ENCODE measurements at places on chromosomes 6 and 20.

DNA sequence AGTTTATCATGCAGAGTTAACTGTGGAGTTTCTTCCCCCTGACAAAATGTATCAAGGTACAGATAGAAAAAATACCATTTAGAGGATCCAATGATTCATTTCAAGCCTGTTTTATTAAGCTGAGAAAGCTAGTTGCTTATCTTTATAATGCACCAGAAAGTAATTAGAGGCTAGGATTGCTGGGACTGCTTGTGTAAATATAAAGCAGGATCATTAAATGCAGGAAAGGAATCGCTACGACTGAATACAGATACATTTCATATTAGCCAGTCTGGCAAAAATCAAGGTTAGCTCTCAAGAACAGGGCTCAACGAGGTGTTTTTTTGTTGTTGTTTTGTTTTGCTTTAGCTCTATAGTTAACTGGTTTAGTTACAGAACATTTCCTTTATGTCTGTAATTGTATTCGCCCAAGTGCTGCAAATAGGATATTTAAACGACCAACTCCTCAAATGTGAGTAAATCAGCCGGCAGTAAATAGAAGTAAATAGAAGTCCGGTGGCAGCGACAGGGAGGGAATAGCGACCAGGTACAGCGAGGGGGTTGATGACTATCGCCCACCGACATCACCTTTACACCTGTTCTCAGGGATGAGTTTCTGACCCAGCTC lies 748 bp downstream of the UBE2J1 start:
- no peak for DNase-seq

GRCh38 chr6:69284176-69284730 lies 512.6 kb downstream of the LMBRD1 start:
- no peak for DNase-seq

- no peak for DNase-seq
These were observed 45.6 kb upstream of the AKIRIN2 start for GRCh38 chr6:87747646-87748045.

DNA sequence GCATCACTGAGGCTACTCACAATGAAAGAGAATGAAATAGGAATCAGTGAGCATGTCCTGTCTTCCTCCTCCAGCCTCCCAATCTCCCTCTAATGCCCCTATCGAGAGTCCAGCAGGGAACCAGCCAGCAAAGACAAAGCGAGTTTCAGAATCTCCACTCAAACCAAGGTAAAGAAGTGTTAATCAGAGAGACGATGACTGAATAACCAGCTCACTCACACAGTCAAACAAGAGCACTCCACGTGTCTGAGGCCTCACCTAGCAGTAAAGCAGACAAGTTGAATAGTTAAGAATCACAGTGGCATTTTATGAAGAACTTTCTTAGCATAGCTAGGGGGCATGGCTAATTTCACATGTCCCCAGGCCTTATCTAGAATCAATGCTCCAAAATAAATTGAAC lies 3.3 kb upstream of the TREM1 start:
- no peak for DNase-seq

- no peak for DNase-seq
These were observed 53.8 kb downstream of the PRND start for GRCh38 chr20:4775322-4776078.

- DNase-seq, result no peak
These were observed 24.5 kb upstream of the ULBP3 start for GRCh38 chr6:150093397-150093796.

DNA sequence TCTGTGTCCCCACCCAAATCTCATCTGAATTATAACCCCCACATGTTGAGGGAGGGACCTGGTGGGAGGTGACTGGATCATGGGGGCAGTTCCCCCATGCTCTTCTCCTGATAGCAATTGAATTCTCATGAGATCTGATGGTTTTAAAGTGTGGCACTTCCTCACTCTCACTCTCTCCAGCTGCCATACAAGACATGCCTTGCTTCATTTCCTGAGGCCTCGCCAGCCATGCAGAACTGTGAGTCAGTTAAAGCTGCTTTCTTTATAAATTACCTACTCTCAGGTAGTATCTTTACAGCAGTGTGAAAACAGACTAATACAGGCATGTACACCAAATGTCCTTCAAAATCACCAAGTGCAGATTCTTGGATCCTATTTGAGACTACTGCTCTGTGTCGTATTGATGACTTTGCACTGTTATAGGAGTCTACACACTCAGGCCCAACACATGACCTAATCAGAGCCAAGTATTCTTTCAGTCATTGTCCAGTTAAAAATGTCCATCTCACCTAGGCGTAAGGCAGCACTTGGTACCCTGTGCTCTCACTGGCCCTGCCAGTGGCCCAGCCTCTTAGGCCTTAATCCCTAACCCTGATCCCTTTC lies 52.8 kb upstream of the UST start:
- no peak for DNase-seq

DNA sequence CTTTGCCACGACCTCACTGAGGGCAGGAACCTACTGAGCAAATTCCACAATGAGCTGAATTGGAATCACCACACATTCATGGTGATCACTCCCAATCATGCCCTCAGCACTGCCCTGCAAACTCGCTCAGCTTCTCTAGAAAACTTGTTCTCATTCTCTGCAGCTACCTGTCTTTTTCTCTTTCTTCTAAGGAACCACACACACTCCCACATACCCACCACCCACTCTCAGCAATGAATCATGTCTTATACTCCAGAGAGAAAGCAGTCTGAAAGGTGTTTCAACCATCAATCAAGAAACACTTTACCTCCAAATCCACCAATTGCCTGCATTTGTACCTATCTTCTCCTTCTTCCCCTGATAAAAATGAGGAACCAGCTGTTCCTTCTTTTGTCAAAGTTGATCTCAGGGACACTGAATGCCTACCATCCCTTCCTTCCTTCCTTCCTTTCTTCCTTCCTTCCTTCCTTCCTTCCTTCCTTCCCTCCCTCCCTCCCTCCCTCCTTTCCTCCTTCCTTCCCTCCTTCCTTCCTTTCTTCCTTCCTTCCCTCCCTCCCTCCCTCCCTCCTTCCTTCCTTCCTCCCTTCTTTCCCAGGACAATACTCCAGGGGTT lies 84.6 kb upstream of the SGK1 start:
- no peak for DNase-seq

DNA sequence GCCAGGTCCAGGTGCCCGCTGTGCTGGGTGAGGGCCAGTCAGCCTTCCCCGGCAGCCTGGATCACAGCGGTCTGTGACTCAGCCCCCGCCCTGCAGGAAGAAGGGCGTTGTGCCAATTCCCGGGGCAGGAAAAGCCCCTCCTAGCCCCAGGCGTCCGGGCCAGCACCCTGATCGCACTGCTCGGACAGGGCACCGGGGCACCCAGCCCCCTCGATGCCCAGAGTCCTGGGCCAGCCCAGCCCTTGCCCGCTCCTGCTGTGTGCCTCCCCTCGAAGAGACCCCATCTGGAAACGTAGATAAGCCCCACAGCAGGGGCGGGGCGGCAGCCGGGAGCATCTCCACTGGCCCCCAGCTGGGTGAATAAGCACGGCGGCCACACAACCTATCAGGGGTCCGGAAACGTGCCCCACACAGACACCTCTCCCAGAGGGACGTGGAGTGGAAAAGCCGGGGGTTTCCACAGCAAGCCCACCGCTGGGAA lies 9.9 kb downstream of the LAMA5 start:
- no peak for DNase-seq

DNA sequence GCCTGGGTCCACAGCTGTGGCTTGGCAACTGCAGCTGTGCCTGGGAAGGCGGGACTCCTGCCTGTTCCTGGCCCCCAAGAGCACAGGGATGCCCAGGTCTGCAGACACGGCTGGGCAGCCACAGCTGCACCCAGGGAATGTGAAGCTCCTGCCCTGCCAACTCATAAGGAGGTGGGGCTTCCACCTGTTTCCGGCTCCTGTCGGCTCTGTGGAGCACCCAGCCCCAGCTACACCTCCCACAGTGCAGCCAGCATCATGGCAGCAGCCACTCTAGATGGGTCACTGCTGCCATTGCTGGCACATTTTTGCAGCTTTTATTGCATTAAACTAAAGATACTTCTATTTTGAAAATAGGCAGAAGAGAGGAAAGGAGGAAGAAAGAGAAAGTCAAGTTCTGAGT lies 207.9 kb downstream of the SAMD5 start:
- DNase-seq, result no peak

DNA sequence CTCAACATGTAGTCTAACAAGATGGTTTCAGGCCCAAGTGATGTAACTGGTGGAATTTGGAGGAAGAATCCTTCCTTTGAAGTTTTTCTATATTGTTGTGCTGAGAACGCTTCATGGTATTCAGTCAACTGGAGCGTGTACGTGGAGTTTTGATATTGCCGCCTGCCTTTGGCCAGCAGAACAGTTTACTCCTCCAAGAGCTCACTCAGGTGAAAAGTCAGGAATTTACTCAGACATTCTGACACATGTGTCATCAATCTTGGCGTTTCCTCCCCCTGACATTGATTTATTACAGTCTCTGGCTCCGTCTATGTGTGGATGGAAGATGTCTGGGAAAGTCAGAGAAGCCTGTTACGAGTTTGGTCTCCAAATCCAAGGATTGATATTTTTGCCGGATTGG lies 19.0 kb upstream of the TGM2 start:
- no peak for DNase-seq

- no peak for DNase-seq
These were observed 43.9 kb downstream of the FILIP1 start for GRCh38 chr6:75449630-75450206.

GRCh38 chr6:113258771-113259170 lies 598.4 kb upstream of the MARCKS start:
- DNase-seq, result no peak

DNA sequence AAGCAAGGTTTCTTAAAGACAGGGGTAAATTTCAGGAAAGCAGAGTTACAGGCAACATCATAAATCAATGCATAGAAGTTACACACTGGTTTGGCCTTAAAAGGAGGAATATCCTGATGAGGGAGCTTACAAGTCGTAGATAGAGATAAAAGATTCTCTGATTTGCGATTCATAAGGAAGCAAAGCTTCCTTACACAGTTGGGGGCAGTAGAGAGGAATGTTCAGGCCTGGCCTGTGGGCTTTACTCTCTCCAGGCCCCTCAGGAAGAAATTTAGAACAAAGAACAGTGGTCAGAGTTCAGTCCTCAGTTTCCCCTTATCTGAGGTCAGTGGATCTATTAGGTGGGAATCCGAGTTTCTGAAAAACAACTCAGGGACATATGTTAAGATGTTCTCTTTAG lies 19.3 kb downstream of the HLA-C start:
- no peak for DNase-seq

DNA sequence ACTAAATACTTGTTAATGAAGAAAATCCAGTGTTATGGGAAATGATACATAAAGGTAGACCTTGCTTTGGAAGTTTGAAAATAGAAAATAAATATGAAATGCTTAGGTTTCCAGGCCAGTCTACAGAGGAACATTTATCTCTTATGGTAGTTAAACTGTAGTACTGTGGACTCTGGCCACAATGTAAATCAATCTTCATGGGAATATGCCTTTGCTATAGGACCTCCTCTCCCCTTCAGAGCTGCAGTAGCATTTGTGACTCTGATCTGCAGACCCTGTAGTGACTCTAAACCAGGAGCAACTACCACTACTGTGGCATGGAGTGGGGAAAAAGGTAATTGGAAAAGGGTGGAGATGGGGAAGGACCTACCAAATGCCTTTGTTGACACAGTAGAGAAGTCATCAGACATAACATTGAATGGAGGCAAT lies 4.5 kb downstream of the HSPA1A start:
- DNase-seq, result no peak

DNA sequence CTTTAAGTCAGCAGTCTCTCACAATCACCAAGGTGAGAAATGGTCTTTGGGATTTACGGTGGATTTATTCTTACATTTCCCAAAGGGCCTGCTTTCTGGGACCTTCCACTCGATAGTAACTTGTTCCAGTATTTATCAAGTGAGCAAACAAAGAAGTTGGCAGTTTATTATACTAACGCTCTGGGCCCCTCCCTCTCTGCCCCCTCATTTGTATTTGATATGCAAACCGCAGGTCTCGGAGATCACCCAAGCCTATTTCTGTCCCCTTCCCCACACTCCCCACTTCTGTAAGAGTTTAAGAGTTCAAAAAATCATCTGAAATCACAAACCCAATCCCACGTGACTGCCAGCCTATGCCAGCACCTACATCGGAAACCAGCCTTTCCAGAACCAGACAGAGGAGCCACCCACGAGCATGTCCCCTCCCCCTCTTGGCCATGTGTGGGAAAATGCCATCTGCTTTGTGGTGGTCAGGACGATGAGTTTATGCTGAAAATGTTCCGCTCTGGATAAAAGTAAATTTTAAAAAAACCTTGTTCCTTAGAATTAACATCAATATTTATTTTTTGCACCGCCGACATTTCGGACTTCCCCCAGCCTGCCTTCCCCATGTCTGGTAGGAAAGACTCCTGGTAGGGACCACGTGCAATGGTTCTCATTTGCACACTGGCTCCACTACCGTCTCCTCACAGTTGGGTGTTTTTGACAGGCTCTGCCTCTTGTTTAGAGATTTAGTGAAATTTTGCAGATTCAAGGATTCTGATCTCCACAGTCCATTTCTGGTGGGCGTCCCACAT lies 281.0 kb downstream of the TFAP2C start:
- DNase-seq, result no peak

DNA sequence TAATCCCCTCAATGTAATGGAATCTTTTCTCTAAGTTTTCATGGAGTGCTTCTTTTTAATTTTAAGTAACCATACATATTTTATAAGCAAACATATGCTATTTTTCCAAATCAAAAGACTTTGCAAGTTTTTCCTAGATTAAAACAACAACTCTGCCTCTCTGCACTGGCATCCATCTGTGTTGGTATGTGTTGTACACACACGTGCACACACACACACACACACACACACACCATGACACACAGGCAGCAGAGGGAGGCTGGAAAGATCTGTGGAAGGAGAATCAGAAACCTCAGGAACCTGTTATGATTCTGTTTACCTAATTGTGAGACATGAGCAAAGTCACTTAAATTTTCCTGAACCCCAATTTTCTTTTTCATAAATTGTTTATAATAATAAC lies 295.0 kb upstream of the PRDM1 start:
- DNase-seq, result no peak

GRCh38 chr6:108616544-108616943 lies 55.8 kb downstream of the FOXO3 start:
- no peak for DNase-seq

- no peak for DNase-seq
These were observed 120.5 kb downstream of the HIVEP2 start for GRCh38 chr6:142824426-142824825.

DNA sequence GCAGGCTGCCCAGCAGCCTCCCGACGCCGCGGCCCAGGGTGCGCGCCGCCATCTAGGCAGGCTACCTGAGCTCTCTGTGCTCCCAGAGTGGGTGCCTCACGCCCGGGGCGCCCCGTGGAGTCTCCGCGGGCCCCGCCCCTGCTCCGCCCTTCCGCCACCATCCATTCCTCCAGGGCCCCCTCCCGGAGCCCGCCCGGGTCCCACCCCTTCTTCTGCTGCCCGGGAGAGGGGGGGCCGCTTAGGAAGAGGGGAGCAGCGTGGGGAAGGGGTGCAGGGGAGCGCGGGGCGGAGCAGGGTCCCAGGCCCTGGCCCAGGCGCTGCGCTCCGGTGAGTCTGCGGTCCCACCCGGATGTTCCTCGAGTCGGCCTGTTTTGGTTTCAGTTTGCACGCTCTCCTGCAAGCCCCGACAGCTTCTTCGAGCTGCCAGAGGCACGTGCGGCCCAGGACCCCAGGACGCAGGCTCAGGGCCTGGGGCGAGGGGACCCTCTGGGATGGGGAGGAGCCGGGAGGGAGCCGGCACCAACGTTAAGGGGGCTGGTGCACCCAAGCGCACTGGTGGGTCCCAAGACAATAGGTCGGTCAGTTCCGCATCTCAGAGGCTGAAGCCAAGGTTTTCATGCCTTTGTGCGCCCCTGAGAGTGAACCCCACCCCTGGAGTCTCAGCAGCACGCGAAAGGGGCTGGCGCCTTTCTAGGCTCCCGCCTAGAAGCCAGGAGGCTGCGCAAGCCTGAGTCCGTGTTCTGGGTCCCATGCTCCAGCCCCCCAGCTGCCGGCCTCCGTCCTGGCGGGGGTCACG lies at the start of gene ACSS1:
Gene ACSS1, minus strand, starts transcription at position 89 of the 796 bp plus-strand sequence. Its CDS starts 37 bp downstream, at position 52.
- DNase-seq, result no peak
